Activated CD4-positive, alpha-beta memory T cell treated with anti-CD3 and anti-CD28 coated beads, Interleukin-2, amount 10 ng/mL, durations not matched to agents 7 days and 5 days (primary cell): ENCODE measurements at places on chromosomes 6 and 20. TPM values are rescaled to one million over a fixed set of nuclear protein-coding genes. Genes with fewer than 3 reads are reported as not detected.

Gene NDRG3
- 33.7 TPM for total RNA-seq

Gene SPINT3
- total RNA-seq, result not detected

Gene FAM162B
- total RNA-seq, result not detected

Gene EMILIN3
- not detected for total RNA-seq

Gene RNF182
- not detected for total RNA-seq

Gene SCGN
- not detected for total RNA-seq

Gene HSPA1L
- 2.8 TPM for total RNA-seq

Gene SLC35B3
- 10.8 TPM for total RNA-seq

Gene ADGRF4
- not detected for total RNA-seq

Gene OXT
- not detected for total RNA-seq

Gene LAMA2
- total RNA-seq, result 0.53 TPM

Gene ACSS1
- 40.3 TPM for total RNA-seq
